ENCODE measurements at places on chromosomes 13 and 19.

DNA sequence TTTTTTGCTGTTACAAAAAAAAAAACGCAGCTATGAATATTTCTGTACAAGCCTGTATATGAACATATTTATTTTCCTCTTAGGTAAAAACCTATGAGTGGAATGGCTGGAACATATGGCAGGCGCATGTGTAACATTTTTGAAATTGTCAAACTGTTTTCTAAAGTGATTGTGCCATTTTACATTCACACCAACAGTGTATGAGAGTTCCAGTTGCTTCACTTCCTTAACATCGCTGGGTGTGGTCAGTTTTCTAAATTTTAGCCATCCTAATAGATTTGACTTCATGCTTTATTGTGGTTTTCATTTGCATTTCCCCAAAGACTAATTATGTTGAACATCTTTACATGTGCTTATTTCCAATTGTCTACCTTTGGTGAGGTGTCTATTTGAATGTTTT, 306.8 kb downstream of the KCNRG start:
- DNase-seq: no peak

- no peak for DNase-seq
Measured at GRCh38 chr13:91725646-91726045, 327.2 kb downstream of the GPC5 start.

- no peak for DNase-seq
Measured at GRCh38 chr13:58855283-58855682, 1223.7 kb downstream of the PCDH17 start.

- no peak for DNase-seq
Measured at GRCh38 chr13:45468635-45469034, 3.9 kb downstream of the COG3 start.

- no peak for DNase-seq
Measured at GRCh38 chr13:49220036-49220855, at the start of gene MLNR. Gene MLNR (plus strand): TSS chr13:49220338. CDS start chr13:49220338, 0 bp downstream.

DNA sequence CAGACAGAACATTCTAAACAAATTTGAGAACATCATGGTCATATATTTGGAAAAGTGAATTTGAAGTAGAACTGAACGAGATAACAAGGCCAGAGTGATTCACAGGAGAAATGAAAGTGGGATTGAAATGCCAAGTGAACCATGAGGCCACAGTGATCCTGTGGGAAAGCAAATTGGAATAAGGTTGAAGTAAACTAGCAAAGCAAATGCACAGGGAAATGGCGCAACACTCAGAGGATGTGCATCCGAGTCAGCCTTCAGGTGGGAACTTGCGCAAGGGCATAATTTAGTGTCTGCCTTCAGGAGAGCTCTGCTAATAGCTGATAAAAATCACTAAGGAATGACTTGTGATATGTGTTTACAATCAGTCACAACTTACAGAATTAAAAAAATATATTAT, 696.6 kb downstream of the LIG4 start:
- DNase-seq: no peak

- no peak for DNase-seq
Measured at GRCh38 chr13:109760402-109760801, 26.0 kb downstream of the IRS2 start.

DNA sequence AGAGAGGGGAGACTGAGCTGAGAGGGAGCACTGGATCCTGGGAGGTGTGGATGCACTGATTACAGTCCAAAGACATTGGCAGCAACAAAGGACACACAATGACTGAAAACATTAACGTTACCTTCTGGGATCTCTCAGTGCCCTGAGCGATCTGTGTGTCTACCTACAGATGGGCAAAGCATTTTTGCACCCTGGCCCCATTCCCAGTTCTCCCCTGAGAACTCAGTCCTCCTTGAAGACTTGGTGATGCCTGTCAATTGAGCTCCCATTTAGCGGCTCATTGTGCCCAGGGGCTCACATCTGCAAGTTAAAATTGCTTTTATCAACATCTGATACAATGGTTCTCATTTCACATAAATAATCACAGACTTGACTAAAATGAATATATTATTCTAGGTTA, 62.5 kb downstream of the CDADC1 start:
- no peak for DNase-seq

DNA sequence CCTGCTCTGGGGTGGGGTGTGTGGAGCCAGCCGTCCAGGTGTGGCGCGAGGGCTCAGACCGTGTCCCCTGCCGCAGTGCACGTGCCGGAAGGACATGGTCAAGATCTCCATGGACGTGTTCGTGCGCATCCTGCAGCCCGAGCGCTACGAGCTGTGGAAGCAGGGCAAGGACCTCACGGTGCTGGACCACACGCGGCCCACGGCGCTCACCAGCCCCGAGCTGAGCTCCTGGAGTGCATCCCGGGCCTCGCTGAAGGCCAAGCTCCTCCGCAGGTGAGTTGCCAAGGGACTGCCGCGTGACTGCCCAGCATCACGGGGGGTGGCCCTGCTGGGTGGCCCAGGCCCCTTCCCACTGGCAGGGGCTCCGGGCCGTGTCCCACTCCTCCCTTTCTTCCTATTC, 141.6 kb downstream of the KDM4B start:
- DNase-seq: no peak

GRCh38 chr19:54449701-54450069, 686 bp downstream of the LENG8 start:
- no peak for DNase-seq

- no peak for DNase-seq
Measured at GRCh38 chr13:100589178-100589725, 663 bp upstream of the GGACT start.

DNA sequence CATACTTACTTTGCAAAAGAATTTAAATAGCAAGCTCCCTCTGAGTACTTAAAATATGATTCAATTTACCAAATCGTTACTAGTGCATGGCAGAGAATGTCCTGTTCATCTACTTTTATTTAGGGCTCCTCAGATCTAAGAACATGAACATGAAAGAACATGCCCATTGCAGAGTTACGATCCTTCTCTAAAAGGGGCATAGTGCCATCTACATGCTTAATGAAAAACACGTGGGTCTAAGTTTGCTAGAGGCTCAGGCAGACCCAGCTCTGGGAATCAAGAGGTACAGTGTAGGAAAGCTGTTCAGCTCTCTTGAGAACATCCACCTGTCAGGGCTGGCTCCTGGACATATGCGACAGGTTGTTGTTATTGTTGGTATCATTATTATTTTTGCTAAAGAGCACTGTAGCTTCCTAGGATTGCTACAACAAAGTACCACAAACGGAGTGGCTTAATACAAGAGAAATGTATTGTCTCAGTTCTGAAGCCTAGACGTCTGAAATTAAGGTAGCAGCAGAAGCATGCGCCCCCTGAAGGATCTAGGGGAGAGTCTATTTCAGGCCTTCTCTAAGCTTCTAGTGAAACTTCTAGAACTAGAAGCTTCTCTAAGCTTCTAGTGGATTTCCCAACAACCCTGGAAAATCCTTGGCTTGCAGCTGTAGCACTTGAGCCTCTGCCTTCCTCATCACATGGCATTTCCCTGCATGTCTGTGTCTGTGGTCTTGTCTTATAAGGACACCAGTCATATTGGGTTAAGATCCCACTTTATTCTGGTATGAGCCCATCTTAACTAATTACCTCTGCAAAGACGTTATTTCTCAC, 133.9 kb downstream of the DCT start:
- DNase-seq: peak; percentile 20

DNA sequence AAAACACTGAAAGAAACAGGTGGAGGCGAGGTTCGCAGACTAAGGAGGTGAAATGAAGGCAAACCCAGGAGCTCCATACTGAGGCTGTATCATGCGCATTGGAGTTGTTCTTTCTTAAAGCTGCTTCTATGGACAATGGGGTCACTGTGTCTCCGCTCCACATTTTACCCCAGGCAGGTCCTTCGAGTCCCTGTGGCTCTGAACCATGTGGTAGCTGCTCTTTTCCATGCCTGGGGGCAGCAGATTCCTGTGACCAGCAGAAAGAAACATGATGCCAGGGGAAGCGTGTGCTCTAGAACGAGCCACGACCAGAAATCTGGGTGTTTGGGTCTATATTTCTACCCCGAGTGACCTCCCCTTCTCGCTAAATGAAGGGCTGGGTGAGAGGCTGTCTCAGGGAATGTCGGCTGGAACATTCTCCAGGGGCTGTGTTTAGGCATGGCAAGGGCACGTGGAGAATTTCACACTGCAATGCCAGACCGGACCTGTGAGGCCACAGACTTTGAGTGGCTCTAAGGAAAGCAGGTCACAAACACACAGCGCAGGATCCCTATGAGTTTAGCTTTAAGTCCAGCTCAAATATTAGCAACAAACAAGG, 95.7 kb upstream of the IRS2 start:
- DNase-seq: no peak

GRCh38 chr13:75202981-75203380, 279.0 kb downstream of the TBC1D4 start:
- no peak for DNase-seq

DNA sequence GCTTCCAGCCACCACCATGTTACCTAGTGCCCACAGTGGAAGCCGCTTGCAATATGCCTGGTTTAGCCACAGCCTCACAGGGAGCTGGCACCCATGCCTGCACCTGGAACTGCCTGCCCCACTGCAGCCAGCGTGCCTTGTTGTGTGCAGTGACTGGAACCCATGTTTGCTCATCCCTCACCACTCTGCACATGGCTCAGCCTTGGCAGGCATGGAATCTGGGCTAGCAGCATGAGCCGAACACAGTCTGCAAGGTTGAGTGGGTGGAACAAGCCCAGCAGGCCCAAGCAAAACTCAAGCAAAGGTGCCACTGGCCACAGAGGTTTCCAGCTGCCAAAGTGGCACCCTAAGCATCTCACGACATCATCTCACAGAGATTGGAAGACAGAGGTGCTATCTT, 269.5 kb downstream of the PCDH20 start:
- DNase-seq: no peak

DNA sequence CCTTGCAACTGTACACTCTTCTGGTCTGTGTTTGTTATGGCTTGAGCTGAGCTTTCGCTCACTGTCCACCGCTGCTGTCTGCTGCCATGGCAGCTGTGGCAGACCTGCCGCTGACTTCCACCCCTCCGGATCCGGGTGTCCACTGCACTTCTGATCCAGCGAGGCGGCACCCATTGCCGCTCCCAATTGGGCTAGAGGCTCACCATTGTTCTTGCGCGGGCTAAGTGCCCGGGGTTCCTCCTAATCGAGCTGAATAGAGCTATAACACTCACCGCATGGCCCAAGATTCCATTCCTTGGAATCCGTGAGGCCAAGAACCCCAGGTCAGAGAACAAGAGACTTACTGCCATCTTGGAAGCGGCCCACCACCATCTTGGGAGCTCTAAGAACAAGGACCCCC, 2.2 kb upstream of the PSMC4 start:
- no peak for DNase-seq

GRCh38 chr19:14809272-14810057, 25.5 kb downstream of the OR7A5 start:
- DNase-seq: no peak

DNA sequence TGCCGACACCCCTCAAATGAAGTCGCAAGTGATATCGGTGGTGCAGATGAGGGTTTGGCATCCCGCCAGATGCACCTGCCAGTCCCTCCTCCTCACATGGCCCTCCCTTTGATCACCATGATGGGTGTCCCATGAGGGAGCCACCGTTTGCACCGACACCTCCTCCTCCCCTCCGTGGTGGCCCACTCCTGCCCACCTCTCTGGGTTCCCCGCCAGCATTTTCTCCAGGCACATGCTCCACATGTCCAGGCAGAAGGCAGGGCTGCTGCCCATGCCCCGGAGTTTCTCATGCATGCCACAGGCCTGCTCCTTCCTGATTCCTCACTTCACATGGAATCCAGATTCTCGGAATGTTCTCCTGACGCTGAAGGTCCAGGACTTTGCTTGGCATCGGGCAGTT, 49.3 kb downstream of the COL4A2 start:
- no peak for DNase-seq

GRCh38 chr13:31797154-31797775, 57.9 kb downstream of the RXFP2 start:
- peak; percentile 22 for DNase-seq

Data from NCI-H1694 treated with DMSO at 0.1 percent for 48 hours (cell line).